Midbrain (tissue), 1 donor: ENCODE measurements at places on chromosomes 12 and 14.

DNA sequence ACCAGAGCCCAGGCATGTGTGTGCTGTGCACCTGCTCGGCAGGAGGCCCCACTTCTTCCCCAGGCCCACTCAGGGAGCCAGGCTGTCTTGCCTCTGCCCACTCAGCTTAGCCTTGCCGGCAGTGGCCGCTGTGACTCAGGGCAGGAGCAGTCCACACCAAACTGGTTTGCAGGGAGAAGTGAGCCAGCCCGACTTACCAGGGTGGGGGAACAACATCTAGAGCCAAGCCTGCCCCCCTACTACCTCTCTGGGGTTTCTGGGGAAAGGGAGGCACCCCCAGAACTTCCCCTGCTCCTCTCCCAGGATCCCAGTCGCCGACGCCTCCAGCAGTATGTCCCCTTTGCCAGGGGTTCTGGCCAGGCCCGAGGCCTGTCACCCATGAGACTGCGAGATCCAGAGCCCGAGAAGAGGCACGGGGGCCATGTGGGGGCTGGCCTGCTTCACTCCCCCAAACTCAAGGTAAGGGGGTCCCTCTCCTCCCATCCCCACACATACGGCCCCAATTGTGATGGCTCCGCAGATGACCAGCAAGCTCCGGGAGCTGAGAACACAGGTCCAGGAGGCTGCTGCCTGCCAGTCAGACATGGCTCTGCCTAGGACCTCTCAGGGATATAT, 3.0 kb downstream of the PLEKHG6 start:
- no peak for DNase-seq

GRCh38 chr12:7142809-7143465, 12.8 kb downstream of the CLSTN3 start:
- DNase-seq = no peak

DNA sequence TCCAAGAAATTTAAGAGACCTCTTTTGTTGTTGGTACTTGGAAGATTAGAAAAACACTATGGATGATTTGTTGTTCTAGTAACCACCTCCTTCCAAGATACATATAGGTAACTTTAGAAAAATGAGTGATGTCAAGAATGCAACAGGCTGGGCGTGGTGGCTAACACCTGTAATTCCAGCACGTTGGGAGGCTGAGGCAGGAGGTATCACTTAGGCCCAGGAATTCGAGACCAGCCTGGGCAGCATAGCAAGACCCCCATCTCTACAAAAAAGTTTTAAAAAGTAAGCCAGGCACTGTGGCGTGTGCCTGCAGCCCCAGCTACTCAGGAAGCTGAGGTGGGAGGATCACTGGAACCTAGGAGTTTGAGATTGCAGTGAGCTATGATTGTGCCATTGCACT, 97.8 kb downstream of the PCNX1 start:
- DNase-seq = no peak

DNA sequence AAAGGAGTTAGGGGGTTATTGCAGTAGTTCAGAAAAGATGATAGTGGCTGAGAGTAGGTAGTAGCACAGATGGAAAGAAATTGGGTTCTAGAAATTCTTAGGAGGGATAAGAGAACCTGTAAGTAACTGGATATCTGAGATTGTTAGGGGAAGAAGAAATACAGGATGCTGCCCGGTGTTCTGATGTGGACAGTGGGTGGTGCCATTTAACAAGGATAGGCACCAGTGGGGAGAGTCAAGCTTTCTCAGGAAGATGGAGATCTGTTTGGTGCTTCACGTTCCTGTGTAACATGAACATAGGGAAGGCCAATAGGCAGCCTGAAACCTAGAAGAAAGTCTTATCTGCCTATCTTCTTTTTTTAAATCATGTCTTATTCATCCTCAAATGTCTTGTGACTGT, 245.9 kb downstream of the NPAS3 start:
- peak; percentile 23 for DNase-seq

GRCh38 chr12:45302621-45303369, 86.9 kb downstream of the ANO6 start:
- no peak for DNase-seq

GRCh38 chr12:2076196-2076570, 23.4 kb downstream of the CACNA1C start:
- DNase-seq = no peak

- no peak for DNase-seq
These were observed 47.0 kb downstream of the TMEM132C start for GRCh38 chr12:128313931-128314330.

- no peak for DNase-seq
These were observed 16.3 kb upstream of the HIF1A start for GRCh38 chr14:61678975-61679374.

DNA sequence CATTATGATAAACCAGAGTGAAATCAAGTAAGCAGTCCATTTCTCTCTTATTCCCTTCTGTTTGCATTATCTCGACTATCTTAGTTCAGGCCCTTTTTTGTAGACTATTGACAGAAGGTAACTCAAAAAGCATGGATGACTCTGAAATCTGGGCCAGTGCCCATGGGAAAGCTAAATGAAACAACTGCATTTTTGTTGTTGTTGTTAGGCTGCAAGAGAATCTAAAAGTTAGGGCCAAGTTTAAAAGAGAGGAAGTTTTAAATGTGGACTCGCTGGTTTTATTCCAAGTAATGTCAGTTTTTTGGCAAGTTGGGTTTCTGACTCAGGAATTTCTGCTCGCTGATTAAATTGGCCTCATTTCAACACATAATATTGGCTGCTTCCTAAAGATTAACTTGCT, 201.1 kb downstream of the PIK3C2G start:
- DNase-seq = no peak

DNA sequence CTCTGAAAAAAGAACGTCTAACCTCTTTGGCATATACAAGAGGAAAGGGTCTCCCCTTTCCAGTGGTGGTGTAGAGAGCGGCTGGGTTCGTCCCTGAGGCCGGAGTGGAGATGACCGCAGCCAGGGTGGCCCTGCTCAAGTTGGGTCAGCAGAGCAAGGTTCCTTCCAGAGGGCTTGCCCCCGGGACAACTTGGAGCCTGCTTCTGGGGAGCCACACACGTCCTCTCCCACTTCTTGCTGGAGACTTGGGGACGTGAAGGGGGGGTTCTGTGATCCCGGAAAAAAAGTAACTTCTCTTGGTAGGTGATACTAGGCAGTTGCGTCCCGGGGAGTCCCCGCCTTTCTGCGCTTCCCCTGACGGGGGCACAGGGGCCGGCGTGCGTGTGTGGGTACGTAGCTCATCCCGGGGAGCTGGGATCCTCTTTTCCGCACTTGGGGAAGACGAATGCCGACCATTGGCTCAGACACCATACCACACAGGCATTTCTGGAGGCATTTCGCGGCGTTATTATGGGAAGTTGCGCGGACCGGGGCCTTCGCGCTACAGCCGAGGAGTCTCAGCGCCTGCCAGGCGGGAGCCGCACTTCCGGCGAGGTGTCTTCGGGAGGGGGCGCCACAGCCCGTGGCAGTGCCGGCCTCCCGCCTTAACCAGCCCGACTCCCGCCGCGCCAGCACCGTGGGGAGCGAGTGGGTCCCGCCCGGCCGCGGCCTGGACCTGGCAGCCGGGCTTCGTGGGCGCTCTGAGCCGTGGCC, 14.8 kb upstream of the PAX9 start:
- DNase-seq = no peak

- DNase-seq = no peak
These were observed 111.2 kb downstream of the CHST11 start for GRCh38 chr12:104567832-104568486.

DNA sequence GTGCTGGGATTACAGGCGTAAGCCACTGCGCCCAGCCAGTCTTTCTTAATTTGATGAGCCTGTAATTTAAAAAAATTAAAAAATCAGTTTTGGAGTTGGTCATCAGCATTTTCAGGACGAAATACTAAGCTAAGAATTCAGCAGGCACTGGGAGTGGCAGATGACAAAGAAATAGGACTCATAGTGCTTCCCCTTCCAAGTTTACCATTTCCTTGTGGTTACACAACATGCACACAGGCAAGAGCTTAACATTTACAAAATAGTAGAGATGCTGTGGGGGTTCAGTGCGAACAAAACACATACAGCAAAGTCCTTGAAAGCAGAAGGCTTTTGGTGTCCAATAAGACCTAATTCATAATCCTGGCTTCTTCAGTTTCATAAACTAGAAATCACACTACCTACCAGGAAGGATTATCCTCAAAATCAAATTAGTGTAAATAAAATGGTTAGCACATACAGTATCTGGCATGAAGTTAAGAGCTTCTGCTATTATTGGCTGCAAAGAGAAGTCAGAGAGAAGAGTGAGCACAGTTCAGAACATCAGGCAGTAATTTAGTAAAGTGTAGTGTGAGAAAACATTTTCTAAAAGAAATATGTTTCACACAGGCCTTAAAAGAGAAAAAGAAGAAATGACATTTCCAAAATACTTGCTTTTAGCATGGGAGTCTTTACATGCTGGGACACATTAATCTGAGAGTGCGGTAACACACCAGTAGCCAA, 22.2 kb upstream of the KIF21A start:
- DNase-seq = no peak

DNA sequence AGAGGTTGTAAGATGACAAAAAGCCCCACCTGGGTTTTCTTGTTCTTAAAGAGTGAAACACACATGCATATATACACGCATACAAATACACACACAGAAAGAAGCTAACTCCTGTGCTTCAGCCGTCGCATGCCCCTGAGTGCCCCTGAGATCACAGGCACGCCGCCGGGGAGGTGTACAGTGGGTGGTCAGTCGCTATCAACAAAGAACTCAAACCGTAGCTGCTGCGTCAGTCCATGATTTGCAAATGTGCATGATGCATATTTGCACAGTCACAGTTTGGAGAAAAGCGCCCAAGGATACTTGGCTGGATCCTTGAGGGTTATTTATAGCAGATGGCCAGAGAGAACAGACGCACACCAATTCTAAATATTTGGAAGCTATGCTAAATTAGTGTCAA, 206.9 kb downstream of the TMEM132D start:
- DNase-seq = no peak

- peak; percentile 65 for DNase-seq
These were observed 70.5 kb downstream of the TRIM9 start for GRCh38 chr14:51024377-51024776.

- no peak for DNase-seq
These were observed 78.6 kb downstream of the SLC15A5 start for GRCh38 chr12:16198884-16199283.

DNA sequence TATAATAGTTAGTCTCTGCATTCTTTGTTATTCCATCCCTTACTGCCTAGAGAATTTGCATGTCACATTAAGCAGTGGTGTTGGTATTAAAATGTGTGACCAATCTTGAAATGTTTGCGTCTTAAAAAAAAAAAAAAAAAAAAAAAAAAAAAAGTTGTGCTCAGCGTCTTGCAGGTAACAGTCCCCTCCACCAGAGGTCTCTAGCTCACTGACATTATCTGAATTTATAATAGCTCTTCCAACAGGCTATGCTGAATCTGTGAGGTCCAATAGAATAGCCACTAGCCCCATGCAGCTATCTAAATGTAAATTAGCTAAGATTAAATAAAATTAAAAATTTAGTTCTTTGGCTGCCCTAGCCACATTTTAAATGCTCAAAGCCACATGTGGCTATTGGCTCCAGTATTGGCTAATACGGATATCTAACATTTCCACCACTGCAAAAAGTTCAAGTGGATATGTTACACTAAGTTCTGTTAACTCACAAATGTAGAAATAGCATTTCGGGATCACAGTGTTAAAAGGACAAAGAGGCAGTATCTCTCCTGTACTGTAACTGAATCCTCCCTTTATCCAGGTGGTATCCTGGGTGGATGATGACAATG, 28.7 kb downstream of the NKX2-8 start:
- peak; percentile 40 for DNase-seq

GRCh38 chr12:92603741-92604432, 98.9 kb upstream of the PLEKHG7 start:
- DNase-seq = no peak

GRCh38 chr14:67373347-67373746, 13.2 kb downstream of the EIF2S1 start:
- DNase-seq = no peak

DNA sequence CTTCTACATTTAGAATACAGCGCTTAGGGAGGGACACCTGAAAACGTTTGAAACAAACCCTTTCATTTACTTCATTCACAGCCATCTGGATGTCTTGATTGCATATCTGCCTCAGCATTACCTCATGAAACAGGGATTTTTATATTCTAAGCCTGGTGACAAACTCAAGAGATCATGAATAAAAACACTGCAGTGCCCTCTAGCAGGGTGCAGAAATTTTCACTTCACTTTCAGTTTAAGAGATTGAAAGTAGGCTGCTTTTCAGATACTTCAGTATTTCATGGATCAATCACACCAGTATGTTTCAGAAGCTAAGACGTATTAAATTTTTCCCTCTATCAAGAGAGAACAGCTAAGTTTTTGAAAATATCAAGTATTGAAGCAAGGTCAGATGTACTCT, 467.8 kb downstream of the MDGA2 start:
- peak; percentile 14 for DNase-seq

GRCh38 chr12:43501703-43502102, 50.3 kb downstream of the ADAMTS20 start:
- DNase-seq = no peak

DNA sequence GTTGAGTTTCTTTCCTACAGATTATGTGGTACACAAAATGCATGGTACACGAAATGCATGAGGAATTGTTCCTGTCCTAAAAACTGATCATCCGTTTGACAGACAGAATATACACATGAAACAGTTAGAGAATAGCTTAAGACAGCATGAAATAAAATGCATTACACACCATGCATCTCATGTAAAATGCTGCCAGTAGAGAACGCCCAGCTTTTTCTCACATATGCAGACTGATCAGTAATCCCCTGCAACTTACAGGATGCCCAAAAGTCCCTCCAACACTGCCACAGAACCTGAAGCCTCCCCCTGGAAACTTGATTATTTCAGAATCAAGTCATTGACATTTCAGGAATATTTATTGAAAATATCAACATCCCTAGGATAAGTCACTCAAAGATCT, 24.0 kb downstream of the IFNG start:
- DNase-seq = no peak

- DNase-seq = no peak
These were observed 27.4 kb downstream of the DTX1 start for GRCh38 chr12:113083863-113084435.

DNA sequence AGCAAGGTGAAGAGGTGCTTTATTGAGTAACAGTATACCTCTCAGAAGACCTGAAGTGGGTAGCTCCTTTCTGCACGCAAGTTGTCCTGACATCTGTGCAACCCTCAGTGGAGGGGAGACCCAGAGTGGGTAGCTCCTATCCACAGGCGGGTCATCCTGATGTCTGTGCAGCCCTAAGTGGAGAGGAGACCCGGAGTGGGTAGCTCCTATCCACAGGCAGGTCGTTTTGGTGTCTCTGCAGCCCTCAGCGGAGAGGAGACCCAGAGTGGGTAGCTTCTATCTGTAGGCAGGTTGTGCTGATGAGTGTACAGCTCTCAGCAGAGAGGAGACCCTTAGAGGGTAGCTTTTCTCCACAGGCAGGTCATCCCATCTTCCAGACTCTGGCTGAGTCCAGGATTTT, 45.1 kb upstream of the PRPF39 start:
- no peak for DNase-seq
